GM06990 (cell line): ENCODE measurements at places on chromosomes 16 and 17.

GRCh38 chr16:49594153-49594552, 220.5 kb downstream of the C16orf78 start:
- no peak for DNase-seq

DNA sequence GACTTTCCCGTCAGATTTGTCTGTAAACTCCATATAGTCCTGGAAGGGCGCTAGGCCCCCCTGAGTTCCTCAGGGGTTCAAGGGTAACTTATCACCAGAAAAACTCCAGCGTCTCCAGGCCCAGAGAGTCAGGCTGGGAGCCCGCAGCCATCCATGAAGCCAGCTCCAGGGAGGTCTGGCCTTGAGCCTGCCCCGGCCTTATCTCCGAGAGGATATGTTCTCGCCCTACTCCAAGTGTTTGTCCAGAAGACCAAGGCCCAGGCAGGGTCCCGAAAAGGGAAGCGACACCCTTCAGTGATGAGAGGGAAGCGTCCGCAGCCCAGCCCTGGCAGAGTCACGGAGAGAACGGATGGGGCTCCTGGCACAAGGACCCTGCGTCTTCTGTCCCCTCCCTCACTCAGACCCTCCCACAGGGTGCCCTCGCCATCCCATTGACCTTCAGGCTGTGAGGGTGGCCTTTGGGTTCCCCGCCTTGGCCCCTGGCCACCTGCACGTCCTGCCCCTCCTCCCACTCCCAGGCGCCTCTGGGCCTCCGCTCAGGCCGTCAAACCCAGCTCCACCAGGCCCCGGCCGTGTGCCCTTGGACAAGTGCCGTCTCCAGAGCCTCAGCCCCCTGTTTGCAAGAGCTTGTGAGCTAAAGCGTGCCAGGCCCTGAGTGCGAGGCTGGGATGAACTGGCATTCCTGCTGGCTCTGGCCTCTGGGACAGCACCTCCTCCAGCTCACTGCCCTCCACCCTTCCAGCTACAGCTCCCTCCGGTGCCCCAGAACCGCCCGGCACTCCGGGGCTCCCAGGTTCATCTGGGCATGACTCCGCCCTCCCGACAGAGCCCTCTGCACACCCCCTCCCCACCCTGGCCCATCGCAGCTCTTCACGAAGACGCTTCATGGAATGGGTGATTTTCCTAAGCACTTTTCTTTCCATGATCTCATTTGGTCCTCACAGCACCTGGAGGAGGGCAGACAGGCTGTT, 83.4 kb downstream of the ZDHHC7 start:
- no peak for DNase-seq

- peak; percentile 29 for DNase-seq
These were observed 11.4 kb downstream of the CHST4 start for GRCh38 chr16:71537643-71538042.

- DNase-seq: no peak
These were observed 1.3 kb downstream of the RAB40B start for GRCh38 chr17:82696916-82697807.

DNA sequence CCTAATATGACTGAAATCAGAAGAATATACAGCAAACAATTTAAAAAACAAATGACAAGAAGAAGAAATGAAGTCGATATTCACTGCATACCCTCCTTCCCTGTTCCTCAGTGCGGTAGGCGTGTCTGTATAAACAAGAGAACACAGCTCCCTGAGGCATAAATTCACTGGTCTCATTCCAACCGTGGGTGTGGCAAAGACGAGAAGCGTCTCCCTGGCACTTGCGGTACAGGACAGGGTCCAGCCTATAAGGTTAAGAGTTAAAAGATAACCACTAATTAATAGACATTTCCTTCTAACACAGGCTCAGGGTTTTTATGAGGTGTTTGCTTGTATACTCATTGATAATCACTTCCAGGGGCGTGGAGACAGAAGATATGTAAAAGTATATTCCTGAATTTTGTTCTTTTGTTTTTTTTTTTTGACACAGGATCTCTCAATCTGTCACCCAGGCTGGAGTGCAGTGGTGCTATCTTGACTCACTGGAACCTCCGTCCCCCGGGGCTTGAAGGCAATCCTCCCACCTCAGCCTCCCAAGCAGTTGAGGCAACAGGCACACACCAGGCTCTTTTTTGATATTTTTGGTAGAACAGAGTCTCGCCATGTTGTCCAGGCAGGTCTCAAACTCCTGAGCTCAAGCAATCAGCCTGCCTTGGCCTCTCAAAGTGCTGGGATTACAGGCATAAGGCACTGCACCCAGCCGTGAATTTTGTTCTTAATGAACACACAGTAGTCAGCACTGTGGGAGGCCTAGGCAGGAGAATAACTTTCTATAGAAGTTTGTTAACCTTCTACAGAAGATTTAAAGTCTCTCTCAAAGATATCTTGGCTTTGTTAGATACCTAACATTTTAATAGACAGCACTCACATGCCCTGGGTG, 59.1 kb upstream of the CLEC18B start:
- DNase-seq: no peak

GRCh38 chr17:1625581-1625980, 3.1 kb downstream of the SLC43A2 start:
- DNase-seq: no peak

- DNase-seq: no peak
These were observed 62.5 kb upstream of the NFAT5 start for GRCh38 chr16:69503244-69503643.

DNA sequence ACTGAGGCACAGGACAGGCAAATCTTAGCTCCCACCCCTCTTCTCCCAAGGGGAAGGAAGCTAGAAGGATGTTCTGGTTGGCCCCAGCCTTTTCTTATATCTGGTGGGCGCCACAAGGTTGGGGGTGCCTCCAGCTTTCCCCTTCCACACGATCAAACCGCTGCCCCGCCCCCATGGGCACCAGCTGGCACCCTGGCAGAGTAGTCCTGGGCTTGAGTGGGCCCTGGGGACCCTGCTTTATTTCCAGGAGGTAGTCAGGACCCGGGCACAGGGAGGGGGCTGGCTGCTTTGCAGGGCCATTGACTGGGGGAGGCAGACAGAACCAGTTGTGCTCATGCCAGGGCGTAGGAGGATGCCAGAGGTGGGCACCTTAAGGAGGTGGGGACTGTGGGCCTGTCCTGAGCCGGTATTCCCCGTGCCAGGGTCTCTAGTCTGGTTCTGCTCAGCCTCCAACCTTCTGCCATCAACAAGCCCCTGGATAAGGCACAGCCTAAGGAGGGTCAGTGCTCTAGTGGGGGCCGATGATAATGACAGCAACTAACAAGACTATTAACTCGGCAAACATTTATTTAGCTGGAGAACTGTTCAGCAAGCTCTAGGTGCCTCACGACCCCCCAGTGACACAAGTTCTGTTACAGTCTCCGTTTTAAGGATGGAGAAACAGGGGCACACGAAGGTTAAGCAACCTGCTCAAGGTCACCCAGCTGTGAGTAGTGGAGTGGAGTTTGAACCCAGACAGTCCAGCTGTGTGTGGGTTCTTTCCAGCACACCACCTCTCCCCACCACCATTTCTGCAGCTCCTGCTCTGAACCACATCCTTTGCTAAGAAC, 7.6 kb upstream of the PPP1R1B start:
- no peak for DNase-seq

DNA sequence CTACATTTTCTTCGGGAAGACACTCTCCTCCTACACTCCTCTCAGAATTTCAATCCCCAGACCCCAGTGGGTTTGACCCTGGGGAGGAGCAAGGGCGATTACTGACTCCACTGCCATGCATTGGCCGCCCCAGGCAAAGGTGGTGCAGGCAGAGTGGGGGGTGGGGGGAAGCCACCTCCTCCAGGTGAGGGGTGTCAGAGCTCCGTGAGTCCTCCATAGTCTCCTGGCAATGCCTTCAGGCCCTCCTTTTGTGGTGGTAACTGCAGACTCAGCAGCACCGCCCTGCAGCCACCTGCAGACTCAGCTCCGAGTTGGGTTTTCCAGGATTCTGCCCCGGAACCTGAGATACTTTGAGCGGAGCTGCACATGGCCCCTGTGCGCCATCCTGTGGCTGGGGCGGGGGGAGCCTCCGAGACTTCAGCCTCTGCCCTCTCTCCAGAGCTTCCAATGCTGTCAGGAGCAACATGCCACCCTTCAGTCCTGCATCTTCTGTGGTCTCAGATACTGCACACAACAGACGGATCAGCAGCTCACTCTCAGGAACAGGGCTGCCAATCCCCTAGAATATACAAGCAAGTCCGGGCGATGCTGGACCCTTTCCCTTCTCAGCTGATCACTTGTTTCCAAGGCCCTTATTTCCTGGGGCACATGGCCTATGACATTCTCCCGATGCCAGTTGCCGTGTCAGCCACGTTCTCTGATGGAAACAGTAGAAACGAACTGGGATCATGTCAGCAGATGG, 2.4 kb upstream of the SLC47A2 start:
- no peak for DNase-seq

DNA sequence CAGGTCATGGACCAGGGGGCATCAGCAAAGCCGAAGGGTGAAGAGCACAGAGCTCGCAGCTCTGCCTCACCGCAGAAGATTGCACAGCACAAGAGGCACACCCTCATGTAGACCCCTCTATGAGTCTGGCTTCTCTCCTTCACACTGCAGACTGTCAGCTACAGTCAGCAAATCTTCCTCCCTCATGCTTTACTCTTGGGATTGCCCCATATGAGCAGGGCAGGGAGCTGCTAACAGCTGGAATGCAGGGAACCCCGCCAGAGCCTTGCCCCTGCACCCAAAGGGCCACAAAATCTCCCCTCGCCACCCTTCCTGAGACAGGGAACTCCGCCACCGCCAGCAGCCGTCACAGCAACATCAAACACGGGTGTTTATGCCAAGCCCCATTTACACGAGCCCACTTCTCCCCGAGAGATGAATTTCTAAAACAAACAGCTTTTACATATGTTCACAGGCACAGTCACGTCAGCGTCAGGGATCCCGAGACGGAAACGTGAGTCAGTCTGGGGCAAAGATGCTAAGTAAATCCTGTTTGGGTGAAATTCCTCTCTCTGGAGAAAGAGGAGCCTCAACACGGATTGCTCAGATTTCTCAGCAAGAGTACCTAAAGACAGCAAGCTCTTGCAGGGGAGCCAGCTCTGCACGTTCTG, 121.9 kb downstream of the CDYL2 start:
- no peak for DNase-seq

DNA sequence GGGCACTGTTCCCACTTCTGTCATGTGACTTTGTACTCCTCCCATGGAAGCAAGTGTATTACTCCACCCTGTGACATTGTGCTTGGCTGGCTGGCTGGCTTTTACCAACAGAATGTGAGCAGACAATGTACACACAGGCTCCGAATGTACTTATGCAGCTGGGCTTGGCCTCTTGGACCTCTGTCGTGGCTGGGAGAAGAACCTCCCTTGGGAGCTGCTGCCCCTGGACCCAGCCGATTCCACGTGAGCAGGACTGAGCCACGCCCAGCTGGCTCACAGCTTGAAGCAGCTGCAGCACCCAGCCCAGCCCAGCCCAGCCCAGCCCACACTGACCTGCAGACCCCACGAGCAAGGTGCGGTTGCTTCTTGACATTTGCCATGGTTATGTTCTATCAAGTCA, 177.5 kb downstream of the RBFOX3 start:
- DNase-seq: no peak

DNA sequence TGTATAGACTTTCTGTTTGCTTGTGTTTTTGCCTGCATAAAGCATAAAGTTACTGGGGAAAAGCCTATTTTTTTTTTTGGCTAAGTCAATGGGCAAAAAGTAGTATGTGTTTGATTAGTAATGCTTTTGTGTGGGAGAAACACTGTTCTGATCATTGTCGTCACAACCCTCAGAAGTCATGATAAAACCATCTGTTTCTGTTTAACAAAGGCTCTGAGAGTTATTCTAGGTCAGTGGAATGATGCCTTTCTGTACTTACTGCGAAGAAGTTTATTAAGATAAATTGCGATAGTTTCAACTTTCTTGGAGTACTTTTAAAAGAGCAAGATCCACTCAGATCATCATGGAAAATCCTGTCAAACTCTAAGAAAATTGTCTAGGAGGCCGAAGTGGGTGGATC, 80.9 kb downstream of the PRKCA start:
- no peak for DNase-seq

DNA sequence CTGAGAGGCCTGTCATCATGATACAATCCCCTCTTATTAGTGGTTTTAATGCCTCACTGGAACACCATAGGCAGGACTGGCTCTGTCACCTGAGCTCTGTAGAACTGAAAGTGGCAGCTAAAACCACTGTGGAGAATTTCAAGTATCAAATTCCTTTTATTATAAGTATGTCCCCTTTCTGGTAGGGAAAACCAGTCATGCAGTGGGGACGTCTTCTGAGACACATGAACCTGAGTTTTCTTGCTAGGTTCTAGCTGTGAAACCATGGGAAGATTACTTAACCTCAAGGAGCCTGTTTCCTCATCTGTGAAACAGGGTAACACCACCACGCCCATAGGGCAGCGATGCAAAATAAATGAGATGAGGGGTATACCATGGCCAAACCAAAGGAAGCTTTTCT, 4.7 kb downstream of the VAC14 start:
- DNase-seq: no peak

DNA sequence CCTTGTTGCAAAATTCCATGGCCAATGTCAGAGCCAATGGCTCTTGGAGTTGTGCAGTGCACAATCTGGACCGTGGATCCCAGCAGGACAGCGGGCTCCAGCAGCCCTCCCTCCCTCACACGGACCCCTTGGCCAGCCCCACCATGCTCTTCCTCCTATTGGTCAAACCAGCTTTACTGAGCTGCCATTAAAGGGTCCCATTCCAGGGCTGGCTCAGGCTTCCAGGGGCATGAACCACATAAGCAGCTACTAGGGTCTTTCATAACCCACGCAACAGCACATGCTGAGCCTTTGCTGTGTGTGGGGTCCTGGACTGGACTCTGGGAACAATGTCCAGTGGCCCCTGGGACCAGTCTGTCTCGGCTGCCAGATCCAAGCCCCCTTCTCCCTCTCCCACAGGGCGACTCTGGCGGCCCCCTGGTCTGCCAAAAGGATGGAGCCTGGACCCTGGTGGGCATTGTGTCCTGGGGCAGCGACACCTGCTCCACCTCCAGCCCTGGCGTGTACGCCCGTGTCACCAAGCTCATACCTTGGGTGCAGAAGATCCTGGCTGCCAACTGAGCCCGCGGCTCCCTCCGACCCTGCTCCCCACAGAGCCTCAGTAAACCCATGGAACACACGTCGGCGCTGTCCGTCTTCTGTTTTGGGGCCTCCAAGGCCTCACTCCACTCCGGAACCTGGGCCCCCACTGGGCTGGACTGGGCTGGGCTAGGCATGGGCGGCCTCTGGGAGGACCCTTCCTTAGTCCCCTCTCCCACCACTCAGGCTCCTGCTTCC, 5.7 kb downstream of the CTRB1 start:
- no peak for DNase-seq
